ENCODE measurements at places on chromosomes 7 and 10.
A peak's percentile ranks its signal among the peaks of the same experiment; 100 is the strongest.

DNA sequence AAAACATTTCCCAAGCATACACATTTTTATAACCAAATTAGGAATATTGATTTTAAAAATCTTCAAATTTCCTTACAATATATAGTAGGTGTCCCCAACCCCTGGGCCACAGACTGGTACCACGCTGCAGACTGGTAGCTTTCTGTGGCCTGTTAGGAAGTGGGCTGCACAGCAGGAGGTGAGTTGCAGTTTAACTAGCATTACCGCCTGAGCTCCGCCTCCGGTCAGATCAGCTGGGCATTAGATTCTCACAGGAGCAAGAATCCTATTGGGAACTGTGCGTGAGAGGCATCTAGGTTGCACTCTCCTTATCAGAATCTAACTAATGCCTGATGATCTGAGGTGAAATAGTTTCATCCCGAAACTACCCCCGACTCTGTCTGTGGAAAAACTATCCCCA lies 62.1 kb downstream of the ZWINT start:
- no peak for DNase-seq

DNA sequence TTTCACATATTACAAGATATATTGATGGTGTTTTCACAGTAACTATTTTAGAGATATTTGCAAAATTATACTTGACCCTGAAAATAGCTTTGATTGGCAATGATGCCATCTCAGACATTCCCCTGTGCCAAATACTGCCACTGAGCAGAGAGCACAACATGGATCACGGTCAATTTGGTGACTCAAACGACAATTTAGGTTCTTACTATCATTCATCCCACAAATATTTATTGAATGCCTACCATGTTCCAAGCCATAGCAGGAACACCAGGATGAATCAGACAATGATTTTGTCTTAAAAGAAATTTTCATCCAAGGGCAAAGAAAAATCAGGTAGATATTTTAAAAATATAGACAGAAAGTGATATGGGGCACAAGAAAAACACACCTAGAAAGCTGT lies 153.2 kb upstream of the ADO start:
- no peak for DNase-seq

GRCh38 chr10:14060320-14061070 lies 270.2 kb downstream of the FRMD4A start:
- no peak for DNase-seq

DNA sequence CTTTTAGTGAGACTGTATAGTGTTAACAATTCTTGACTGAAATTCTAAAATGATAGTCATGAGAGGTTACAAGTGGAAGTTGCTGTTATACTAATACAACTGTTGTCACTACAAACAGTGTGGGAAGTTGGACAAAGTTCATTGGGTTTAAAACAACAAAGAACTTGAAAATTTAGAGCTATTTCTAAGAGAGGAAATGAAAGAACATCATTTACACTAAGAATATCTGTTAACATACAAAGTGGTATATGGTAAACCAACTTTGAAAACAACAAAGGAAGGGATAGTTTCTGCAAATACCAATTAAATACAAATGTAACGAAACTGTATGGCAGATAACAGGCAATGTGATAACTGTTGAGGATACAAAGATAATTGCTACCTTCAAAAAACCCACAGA lies 11.6 kb downstream of the MTPN start:
- no peak for DNase-seq

DNA sequence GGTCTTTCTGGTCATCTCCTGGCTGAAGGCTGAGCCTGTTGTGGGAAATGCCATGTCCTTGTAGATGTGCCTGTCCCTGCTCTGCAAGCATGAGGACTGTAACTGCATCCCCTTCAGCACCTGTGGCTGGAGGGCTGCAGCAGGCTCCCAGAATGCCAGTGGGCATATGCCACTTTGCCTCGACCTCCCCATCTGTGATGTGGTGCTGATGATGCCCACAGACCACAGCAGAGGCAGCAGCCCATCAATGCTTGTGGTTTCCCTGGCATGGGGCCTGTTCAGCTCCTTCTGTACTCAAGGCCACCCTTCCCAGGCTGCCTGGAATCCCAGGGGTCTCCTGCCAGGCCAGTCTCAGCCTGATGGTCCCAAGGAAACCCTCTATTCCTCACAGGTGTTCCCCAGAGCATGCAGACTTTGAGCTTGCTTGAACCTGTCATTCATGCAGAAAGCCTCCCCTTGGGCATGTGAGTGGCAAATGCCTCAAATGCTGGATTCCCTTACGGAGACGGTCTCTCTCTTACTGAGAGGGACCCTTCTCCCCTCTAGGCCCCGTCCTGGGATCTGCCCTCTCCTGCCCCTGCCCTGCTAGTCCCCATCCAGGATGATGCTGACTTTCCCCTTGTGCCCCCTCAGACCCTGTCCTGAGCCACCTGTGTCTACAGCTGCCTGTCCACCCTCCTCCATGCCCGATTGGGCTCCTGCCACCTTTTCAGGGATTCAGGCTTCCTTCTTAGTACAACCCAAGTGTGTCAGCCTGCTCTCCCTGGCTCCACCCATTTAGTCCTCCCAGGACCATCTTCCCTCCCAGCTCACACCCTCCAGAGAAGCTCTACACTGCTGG lies 50.9 kb upstream of the ANTXRL start:
- DNase-seq = no peak

- no peak for DNase-seq
These were observed 44.6 kb downstream of the TAX1BP1 start for GRCh38 chr7:27784399-27785053.

DNA sequence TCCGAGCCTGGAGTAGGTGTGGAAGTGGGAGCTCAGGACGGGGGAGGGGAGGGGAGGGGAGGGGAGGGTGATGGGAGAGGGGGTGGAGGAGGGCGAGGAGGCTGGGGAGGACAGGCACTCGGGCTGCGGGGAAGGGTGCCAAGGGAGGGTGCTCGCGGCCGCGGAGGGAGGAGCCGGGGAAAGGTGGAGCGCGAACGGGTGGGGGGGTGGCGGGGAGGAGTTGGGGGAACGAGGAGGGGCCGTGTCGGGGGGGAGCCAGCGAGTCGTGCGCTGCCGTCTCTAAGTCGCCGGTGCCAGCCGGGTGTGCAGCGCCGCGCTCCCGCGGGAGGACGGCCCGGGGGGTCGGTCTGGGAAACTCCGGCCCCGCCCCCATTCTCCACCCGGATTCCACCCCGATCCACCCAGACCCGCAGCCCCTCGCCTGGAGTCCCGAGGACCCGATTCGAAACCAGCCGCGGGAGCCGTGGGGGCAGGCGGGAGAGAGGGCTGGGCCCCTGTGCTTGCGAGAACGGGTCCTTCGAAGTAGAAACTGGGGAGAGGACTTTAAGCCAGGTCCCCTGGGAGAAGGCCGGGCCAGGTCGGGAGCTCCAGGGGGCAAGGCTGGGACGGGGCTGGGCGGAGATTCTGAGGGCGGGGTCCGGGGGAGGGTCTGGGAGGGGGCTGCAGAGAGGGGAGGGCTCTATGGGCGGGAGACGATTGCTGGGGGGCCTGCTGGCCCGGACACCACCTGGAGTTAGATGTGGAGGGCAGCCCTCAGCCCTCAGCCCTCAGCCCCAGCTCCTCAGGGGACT lies at the start of gene ZNF467:
Gene ZNF467, minus strand, starts transcription at position 143 of the 791 bp plus-strand sequence. CDS start 2,556 bp downstream, outside the sequence.
- no peak for DNase-seq

DNA sequence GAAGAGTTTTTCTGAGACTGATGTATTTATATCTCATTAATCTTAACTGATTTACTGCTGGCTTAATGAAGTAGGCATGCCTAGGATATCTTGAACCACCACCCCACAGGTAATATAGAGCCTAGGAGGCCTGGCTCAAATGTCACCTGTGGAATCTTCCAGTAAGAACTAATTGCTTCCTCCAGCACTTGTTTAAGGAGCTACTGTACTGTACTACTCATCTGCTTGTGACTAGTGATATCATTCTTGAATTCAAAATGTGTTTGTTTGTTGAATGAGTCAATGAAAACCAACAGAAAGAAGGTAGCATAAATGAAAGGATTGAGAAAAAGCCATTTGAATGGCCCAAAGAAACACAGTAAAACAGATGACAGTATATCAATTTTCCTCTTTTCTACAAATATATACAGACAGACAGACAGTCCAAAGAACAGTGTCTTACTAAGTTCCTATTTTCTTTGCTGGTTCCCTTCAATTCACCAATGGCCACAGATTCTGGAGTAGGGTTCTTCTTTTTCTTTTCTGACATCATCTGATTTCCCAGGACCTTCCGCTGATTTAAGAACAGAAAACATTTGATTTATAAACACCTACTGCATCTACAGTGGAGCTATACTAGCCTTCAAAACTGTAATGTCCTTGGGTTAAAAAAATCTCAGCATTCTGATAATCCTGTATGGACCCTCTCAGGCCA lies 43.7 kb upstream of the SLIT1 start:
- no peak for DNase-seq

DNA sequence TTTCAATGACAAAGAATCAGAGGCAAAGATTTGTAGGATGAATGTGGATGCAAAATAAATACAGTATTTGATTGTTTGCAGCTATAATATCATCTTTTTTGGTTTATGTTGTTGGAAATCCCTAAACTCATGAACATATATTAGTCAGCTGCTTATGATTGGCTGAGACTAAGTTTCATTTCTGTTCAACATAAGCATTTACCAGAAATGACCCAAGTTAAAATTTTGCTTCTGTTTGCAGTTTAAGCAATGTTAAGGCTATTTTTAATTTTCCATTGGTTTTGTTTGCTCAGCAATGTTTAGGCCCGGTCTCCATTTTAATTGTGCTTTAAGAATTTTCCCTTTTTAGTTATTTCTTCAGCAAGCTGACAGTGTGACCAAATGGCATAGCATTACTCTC lies 22.0 kb downstream of the GIMAP6 start:
- no peak for DNase-seq

- DNase-seq = no peak
These were observed 123.8 kb downstream of the KCNMA1 start for GRCh38 chr10:77513781-77514331.

DNA sequence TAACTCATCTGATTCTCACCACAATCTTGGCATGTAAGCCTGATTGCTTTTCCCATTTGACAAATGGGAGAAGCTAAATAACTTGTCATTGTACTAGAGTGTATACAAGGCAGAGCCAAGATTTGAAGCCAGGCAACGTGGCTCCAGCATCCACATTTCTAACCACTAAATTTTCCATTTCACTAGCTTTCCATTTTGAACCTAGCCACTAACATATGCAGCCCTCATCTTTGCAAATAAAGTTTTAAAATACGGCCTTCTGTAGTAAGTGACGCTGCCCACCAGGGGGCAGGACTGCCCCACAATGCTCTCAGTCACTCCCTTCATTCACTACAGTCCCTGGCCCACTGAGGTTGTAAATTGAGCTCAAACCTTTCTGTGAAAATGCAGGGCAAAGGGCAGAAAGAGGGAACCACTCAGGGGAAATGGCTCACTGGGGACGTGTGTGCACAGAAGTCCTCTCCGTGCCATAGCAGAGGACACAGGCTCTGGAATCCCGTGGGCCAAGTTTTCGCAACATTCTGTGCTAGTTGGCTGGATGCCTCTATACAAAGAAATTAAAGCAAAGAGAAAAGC lies 315.7 kb downstream of the TNS3 start:
- DNase-seq = peak; percentile 57

DNA sequence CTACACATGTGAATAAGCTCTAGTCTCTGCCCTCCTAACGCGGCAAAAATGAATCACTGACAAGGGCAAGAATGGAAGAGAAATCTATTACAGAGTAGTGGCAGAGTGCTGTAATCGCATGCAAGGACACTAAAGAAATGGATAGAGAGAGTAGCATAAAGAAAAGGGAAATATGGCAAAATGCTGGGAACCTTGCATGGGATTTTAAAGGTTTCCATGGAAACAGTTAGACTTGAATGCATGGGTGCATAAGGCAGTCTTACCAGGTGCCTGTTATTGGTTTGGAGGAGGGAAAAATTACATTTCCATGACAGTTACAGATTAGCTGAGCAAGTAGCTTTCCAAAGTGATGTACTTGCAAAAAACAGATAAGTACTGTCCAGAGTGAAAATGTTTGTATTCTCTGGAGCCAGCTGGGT lies 233.4 kb downstream of the PTN start:
- DNase-seq = no peak

- DNase-seq = no peak
These were observed 31.6 kb downstream of the CUBN start for GRCh38 chr10:17098012-17098411.

- no peak for DNase-seq
These were observed 311.4 kb upstream of the AKR1E2 start for GRCh38 chr10:4514445-4515108.

- DNase-seq = no peak
These were observed 10.7 kb downstream of the HBP1 start for GRCh38 chr7:107179326-107180164.

DNA sequence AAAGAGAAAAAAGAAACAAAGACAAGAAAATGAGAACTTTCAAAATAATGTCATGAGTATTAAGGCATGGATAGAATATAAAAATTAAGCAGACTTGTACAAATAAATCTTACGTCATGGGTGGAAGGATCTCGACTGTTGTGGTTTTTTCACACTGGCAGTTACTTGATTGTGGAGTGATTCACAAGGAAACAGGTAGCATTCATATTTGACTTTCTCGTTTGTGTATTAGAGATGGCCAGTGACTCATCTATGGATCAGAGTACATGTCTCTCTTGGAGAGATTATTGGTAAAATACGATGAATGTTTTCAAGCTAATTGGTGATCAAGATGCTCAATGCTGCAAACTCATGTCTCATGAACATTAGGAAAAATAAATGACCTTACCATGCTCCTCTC lies 564.3 kb downstream of the GATA3 start:
- no peak for DNase-seq

DNA sequence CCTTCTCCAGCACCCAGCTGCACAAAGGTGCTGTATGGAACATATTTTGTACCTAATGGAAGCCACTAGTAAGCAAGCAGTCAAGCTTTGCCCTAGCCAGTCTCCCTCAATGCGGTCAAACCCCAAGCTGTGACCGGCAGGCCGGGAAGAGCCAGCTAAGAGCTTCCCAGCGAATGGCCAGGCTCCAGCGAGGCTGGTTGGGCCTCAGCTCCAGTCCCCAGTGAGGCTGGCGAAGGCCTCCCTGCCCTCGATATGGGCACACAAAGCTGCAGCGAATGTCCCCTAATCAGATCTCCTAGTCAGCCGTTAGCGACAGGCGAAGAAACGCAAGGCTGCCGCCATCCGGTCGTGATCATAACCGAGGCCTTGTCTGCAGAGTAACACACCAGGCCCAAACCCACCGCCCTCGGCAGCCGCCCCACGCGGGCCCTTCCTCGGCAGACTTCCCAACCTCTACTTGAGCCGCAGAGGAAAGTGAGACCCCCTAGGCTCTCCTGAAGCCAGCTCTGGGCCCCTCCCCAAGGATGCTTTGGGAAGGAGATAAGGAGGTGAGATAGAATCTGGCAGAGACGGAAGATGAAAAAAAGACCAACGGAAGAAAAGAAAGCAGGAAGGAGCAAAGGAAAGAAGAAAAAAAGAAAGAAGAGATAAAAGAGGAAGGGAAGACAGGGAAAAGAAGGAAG lies 3.1 kb upstream of the HOXA9 start:
- no peak for DNase-seq

GRCh38 chr7:20238754-20239324 lies 21.7 kb upstream of the MACC1 start:
- no peak for DNase-seq

- no peak for DNase-seq
These were observed 143.8 kb downstream of the KCNMA1 start for GRCh38 chr10:77493851-77494261.

- no peak for DNase-seq
These were observed 21.8 kb upstream of the INPP5F start for GRCh38 chr10:119703903-119704508.

Measured in left renal pelvis (tissue), 4 donors.